SK-MEL-5 (cell line): ENCODE measurements at places on chromosomes 2 and 18. TPM values are rescaled to one million over a fixed set of nuclear protein-coding genes. Genes with fewer than 3 reads are reported as not detected.

The UGT1A5 gene
- not detected in 2 replicates for total RNA-seq

- DNase-seq, result no peak
Observed at GRCh38 chr2:4674007-4674406, 970.6 kb downstream of the DCDC2C start.

DNA sequence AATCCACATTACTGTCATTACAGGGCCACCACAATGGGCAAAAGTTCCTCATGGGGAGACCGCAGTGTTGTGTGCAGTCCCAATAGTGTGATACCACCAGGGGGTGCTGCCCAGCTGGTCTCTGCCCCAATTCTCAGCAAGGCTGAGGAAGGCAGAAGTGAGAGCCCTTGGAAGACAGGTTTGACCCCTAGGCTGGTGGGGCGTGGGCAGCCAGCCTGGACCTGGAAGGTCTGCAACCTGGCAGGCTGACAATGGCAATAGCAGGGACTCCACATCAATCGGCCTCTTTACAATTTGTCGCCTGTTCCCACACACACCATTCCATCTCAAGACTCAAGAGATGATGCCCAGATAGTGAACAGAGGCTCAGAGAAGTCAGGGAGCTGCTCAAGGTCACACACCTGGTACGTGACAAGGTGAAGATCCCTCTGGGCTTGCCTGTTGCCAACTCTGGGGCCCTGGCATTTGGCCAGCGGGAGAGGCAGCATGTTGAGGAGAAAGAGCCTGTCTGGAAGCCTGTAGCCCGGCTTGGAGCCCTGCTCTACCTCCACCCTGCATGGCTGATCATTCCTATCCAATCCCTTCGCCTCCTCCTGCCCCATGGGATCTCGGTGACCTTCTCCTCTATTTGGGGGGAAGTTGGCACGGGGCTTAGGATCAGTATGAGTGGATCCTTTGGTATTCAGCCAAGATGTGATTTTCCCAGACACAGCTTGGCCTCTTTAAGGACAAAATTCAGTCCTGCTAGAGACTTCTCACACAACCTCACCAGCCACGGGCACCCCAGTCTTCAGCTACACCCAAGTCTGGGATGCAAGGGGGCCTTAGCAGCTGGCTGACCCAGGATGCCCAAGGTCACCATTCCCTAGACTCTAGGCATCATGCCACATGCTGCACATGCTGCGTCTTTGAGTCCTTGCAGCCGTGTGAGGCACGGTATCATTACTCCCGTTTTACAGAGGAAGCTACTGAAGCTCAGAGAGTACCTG lies 2.9 kb upstream of the ATOH8 start:
- DNase-seq, result peak; percentile 79

DNA sequence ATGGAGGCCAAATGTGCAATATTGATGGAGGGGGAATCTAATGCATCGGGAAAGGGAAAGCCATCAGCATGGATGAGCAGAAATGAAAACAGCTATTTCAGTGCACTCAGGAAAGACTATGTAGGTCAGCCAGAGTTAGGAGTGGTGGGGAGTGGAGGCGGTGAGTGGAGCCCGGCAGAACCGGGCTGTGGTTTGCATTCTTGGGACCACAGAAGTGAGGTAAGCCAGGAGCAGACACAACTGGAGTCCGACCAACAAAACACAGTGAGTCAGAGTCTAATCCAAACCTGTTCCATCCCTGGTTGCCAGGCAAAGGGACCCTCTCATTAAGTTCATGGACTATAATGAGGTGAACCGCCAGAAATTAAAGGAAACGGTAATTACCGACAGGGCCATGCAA lies 61.1 kb upstream of the RAB12 start:
- DNase-seq, result no peak

- DNase-seq, result no peak
Observed at GRCh38 chr2:70897203-70897976, 38.3 kb upstream of the ATP6V1B1 start.
